ENCODE measurements at places on chromosomes 4 and X.
A peak's percentile ranks its signal among the peaks of the same experiment; 100 is the strongest.

DNA sequence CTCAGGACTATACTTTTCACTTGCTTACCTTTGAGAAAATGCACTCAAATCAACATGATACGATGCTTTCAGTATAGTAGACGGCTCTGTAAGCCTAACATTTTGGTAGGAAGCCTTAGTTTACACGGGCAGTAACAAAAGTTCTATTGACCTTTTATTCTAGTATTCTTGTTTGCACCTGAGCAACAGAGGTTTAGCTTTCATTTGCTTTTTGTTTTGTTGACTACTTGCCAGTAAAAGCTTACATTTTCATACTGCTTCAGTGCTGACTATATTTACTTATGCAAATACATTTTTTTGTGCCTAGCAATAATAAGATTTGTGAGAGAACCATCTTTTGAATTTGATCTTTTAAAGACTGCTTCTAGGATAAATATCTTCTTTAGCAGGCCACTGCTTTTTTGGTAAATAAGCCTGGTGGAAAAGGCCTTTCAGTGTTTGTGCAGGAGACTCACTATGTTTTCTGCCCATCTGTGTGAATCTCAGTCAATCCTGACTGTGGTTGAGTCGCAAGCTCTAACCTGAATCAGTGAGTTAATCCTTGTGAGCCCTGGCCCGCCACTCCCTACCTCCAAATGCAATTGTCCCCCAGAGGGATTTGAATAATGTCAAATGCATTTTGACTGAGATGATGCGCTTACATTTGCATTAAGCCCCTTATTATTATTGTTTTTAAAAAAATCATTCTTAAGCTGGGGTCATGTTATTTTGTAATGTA is 21.9 kb downstream of the FHIP1A start:
- DNase-seq, result no peak

DNA sequence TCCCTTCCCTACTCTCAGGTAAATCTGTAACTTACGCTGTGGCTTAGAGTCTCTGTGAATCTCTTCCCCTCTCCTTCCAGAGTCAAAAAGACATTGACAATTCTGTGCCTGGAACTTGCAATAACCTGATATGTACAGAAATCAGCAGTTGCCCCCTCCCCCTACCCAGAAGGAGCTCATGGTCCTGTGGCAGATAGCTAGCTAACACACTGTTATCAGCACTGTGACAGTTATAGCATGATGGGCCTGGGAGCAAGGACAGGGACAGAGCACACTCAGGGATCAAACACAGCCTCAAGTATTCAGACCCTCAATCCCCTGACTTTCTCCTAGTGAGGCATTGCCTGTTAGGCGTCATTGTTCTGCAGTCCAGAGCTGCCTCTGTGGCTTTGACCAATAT is 18.7 kb upstream of the MAGEA10 start:
- no peak for DNase-seq

- DNase-seq, result no peak
These were observed at the start of gene ARHGAP6 for GRCh38 chrX:11665168-11666111. TSS of gene ARHGAP6 (minus strand) at chrX:11665920. CDS start at chrX:11664828, 1,092 bp downstream.

DNA sequence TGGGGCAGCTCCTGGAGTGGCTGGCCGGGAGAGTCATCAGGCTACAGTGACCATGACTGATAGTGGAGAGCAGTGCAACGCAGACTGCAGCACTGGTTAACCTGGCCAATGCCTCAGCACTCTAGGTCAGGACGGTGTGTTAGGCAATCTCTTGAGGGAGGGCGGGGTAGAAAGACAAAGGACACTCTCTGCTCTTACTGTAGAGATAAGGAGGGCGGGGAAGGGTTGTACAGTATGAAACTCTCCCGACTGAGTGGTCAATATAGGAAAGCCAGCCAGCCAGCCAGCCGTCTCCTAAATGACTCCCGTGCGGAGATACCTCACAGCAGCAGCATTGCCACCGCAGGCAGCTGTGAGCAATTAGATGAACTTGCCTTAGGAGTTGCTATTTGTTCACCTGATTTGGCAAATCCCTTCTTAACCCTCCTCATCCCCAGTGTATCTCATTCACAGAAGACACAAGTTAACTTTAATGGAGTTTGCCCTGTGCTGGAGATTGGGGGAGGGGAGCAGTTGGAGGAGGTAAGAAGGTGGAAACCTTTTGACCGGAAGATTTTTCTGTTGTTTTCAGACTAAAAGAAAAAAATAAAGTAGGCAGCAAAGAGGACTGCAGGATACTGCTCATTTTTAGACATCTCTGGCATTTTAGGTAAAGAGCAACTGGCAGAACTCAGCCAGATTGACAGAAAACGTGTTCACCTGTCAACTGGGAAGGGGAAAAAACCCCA is 330.5 kb downstream of the HNRNPD start:
- no peak for DNase-seq

- no peak for DNase-seq
These were observed 56.4 kb upstream of the MAP3K15 start for GRCh38 chrX:19571711-19572110.

GRCh38 chr4:2087170-2087569 is 28.0 kb downstream of the NAT8L start:
- DNase-seq, result no peak

- no peak for DNase-seq
These were observed 216.4 kb downstream of the PALLD start for GRCh38 chr4:168713253-168713652.

GRCh38 chr4:128958194-128958593 is 135.1 kb downstream of the SCLT1 start:
- DNase-seq, result peak; percentile 59

DNA sequence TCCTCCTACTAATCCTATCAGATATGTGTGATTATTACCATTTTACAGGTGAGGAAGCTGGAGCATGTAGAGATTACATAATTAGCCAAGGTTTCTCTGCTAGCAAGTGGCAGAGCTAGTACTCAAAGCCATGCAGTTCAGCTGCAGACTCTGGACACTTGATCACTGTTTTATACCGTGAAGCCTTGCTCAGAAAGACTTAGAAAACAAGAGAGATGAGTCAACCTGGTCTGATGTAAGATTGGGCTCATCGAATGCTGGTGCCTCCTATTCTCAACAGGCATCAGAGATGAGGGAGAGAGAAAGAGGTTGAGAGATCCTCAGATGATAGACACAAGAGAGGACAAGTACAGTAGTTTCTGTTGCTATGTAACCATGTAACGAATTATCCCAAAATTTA is 19.0 kb upstream of the PDE5A start:
- DNase-seq, result no peak

- no peak for DNase-seq
These were observed 3.7 kb upstream of the NR3C2 start for GRCh38 chr4:148445860-148446330.

GRCh38 chrX:153780678-153781427 is at the start of gene SRPK3:
TSS of gene SRPK3 (plus strand) at chrX:153781041. CDS start at chrX:153781087, 46 bp downstream.
- no peak for DNase-seq

DNA sequence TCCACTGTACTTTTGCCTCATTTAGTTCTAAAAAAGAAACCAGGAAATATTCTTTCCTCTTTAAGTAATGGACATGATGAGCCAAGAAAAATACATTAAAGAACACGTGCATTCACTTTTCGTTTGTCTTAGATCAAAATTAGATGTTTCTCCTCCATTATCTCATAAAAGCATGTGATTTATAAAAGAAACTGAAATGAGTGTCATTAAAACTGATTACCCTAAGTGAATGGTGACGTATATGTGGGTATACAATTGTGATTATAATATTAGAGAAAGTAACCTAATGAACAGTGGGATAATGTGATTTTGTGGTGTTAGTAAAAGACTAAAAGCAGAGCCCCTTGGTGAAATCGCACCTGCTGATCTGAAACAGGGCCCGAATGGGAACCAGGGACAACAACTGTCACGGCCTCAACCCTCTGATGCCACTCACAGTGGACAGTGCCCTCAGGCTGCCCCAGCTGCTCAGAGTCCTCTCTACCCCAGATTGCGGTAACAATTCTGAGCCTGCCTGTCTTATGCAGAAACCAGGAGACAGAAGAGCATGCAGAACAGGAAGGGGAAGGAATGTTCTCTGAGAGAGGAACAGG is 25.7 kb upstream of the HS6ST2 start:
- DNase-seq, result no peak

GRCh38 chr4:77126809-77127208 is 30.2 kb upstream of the CCNG2 start:
- peak; percentile 79 for DNase-seq

- DNase-seq, result no peak
These were observed 546.1 kb downstream of the PPP4R3C start for GRCh38 chrX:26916991-26917390.

- DNase-seq, result no peak
These were observed 109.5 kb upstream of the NKX1-1 start for GRCh38 chr4:1515763-1516162.

DNA sequence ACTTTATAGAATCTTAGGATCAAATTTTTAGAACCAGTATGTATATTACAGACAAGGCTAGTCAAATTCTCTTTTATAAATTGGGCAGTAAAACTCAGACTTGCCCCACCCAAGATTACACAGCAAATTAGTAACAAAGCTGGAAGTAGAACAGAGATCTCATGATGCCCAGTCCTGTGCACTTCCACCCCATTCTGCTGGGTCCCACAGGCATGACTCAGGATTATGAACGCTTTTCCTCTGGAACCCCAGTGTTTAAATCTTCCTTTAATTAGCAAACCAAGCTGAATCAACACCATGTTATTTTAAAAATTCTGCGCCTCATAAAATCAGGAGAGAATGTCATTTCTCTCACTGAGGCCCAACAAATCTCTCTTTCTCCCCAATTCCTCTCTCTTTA is 1.5 kb upstream of the IL13RA2 start:
- DNase-seq, result no peak

DNA sequence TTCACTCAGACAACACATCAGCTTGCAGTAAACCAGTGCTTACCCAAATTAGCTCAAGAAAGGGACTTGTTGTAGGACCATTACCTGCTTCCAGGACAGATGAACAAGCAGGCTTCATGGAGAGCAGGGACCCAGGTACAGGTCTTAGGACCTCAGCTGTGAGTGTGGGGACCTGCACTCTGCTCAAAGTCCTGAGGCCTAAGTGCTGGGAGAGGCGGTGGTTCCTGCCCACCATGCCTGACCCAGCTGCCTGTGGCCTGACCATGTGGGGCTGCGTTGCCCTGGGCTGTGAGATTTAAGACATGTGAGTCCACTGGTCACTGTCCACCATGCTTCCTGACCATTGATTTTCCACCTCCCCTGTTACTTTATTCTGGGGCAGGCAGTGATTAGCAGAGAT is 140.2 kb downstream of the DCLK2 start:
- no peak for DNase-seq

DNA sequence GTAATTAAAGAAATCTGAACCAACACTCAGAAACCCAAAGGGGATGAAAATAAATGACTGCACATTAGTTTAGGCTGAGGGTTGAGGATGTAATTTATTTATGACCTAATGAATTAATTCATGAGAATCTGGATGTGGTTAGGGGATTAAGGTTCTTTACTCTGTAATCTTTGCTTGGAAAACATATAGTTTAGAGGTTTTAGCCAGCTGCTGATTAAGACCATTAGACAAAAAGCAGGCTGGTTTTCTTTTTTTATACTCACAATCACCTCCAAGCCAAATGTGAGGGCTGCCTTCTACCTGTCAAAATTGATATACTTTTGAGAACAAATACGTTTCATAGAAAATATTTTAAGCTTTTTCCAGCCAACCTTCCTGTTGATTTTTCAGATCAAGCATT is 2705.8 kb downstream of the PCDH7 start:
- DNase-seq, result no peak

- DNase-seq, result no peak
These were observed 34.6 kb upstream of the IL9R start for GRCh38 chrX:155962906-155963305.

GRCh38 chr4:45841791-45842190 is 282.1 kb downstream of the GABRG1 start:
- no peak for DNase-seq

GRCh38 chr4:2934077-2934812 is 29.0 kb downstream of the NOP14 start:
- DNase-seq, result peak; percentile 92

DNA sequence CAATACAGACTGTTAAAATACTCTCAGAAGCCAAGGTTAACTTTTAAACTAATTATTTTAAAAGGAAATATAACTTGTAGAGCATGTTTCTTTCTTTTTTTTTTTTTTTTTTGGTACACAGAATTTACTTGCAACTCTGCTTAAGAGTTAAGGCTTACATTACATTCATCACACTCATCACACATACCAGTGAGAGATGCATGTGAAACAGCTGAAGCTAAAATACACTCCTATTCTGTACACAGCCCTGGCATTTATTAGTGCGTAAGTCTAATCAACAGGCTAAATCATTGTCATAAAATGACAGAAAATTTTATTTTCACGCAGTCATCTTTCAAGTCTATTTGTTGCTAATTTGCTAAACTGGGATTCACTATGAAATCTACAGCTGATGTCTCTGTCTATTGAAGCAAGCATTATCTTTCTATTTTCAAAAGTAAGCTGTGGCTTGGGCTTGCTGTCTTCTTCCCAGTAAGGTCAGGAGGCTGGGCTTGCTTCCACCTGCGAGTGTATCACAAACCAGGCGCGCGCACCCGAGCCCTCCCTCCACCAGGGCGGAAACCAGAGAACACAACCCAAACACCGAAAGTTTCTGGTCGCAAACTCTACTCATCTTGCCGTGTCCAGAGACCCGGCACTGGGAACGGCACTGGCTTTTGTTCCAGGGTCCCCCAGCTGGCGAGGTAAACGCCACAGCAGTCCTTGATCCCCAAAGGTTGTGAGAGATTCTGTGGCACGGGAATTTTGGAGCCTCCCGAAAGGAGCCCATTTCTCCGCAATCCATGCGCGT is 3.9 kb downstream of the MAML3 start:
- peak; percentile 83 for DNase-seq

- DNase-seq, result no peak
These were observed 11.2 kb downstream of the BLTP1 start for GRCh38 chr4:122163301-122163700.

GRCh38 chr4:10299601-10300000 is 157.6 kb downstream of the ZNF518B start:
- no peak for DNase-seq

GRCh38 chr4:87025614-87026041 is 90.8 kb downstream of the AFF1 start:
- no peak for DNase-seq

- DNase-seq, result no peak
These were observed 116.5 kb upstream of the NAP1L5 start for GRCh38 chr4:88814043-88814617.

DNA sequence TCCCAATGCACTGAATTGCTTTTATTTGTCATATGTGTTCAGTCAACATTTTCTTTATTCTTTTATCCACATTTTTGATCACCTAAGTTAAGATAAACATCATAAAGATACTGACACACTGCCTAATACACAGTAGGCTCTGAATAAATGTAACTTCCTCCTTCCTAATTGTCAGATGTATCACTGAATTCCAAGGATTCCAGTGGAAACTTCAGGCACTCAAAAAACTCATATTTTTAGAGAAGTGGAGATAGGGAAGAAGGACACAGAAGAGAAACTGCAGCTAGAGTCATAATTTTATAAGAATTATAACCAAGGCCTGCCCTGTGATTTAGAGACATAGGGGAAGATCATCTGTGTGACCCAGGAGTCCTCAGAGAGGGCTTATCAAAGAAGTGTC is 753.3 kb downstream of the ADGRL3 start:
- no peak for DNase-seq

- no peak for DNase-seq
These were observed 817.3 kb upstream of the AGA start for GRCh38 chr4:178259566-178259965.

GRCh38 chrX:55127692-55128091 is 38.9 kb downstream of the PAGE2 start:
- DNase-seq, result peak; percentile 13
